ENCODE measurements at places on chromosomes 12 and 14. TPM values are rescaled to one million over a fixed set of nuclear protein-coding genes. Genes with fewer than 3 reads are reported as not detected.
A peak's percentile ranks its signal among the peaks of the same experiment; 100 is the strongest.

ASPG gene
- total RNA-seq: 18.7 TPM

NRL gene
- total RNA-seq: 1.3 TPM

ATL1 gene
- 11.3 TPM for total RNA-seq

CD163L1 gene
- 1.3 TPM for total RNA-seq

- no peaks in the 10 kb centered on the region for H3K27me3 ChIP-seq
- H3K36me3 ChIP-seq: no peaks in the 10 kb centered on the region
- peaks cover 3% of the 10 kb centered on the region for H3K4me1 ChIP-seq
These were observed 62.1 kb downstream of the WDR20 start for GRCh38 chr14:102201776-102202175.

DNA sequence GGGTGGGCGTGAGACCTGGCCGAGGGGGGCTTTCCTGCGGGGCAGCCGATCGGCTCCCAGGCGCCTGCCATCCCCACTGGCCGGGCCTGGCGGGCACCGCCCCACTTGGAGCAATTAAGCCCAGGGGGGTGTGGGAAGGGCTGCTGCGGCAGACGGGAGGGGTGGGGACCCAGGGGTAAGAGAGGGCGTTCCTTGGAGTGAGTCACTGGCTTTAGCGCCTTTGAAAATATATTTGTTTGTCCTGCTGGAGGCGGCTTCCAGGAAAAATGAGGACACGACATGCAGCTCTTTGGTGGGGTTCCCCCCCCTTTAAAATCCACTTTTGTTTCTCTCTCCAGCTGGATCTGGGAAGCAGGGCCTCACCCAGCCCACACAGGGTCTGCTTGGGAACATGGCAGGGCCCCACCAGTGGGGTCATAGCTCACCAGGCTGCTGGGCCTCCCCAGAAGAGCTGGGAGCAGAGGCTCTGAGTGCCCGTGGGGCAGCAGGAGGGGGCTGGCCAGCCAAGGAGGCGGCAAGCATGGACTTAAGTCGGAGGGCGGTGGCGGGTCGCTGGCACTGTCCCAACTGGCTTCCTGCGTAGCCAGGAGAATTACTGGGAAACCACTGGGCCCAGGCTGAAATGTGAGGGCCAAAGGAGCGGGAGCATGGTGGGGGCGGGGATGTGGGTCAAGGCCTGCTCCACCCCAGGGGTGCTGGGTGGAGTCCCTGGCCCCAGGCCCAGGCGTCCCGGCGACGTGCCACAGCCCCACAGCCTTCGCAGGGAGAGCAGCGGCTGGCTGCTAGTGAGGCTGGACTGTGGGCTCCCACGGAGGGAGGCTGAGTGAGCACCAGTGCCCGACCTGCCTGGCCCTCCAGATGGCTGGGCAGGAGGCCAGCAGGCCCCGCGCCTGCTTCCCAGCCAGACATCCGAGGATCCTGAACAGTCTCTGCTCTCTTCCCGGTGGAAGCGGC is 128.0 kb downstream of the RFLNA start:
- H3K27me3 ChIP-seq: no peaks in the 10 kb centered on the region
- peak; percentile 98 for DNase-seq
- peak overlapping the region; percentile 86 for H3K27ac ChIP-seq
- peak overlapping the region; percentile 31 for H3K4me3 ChIP-seq

- H3K27ac ChIP-seq: no peak overlapping the region
- peaks cover 1% of the 10 kb centered on the region for H3K4me1 ChIP-seq
- H3K36me3 ChIP-seq: no peaks in the 10 kb centered on the region
- no peak for DNase-seq
- no peak overlapping the region for H3K4me3 ChIP-seq
These were observed 3.0 kb upstream of the FAM234B start for GRCh38 chr12:13041224-13041623.

- no peak for DNase-seq
- H3K27ac ChIP-seq: no peak overlapping the region
- no peaks in the 10 kb centered on the region for H3K27me3 ChIP-seq
- peaks cover 4% of the 10 kb centered on the region for H3K4me1 ChIP-seq
- H3K4me3 ChIP-seq: no peak overlapping the region
These were observed 3.0 kb downstream of the SSTR1 start for GRCh38 chr14:38210587-38211216.

GRCh38 chr12:27493260-27493940 is 30.6 kb upstream of the PPFIBP1 start:
- H3K27me3 ChIP-seq: no peaks in the 10 kb centered on the region
- no peaks in the 10 kb centered on the region for H3K4me1 ChIP-seq
- H3K36me3 ChIP-seq: no peaks in the 10 kb centered on the region

GRCh38 chr12:25494926-25495325 is 58.2 kb downstream of the LMNTD1 start:
- no peak overlapping the region for H3K27ac ChIP-seq
- no peaks in the 10 kb centered on the region for H3K27me3 ChIP-seq
- H3K36me3 ChIP-seq: no peaks in the 10 kb centered on the region
- no peaks in the 10 kb centered on the region for H3K4me1 ChIP-seq

GRCh38 chr12:52606581-52607218 is 5.4 kb upstream of the KRT72 start:
- H3K27me3 ChIP-seq: no peaks in the 10 kb centered on the region
- DNase-seq: no peak
- no peak overlapping the region for H3K27ac ChIP-seq
- no peak overlapping the region for H3K4me3 ChIP-seq

- H3K36me3 ChIP-seq: no peaks in the 10 kb centered on the region
- H3K27me3 ChIP-seq: no peaks in the 10 kb centered on the region
- no peak overlapping the region for H3K4me3 ChIP-seq
- no peak for DNase-seq
- no peak overlapping the region for H3K27ac ChIP-seq
These were observed 18.4 kb upstream of the GALNT16 start for GRCh38 chr14:69241577-69241976.

- no peaks in the 10 kb centered on the region for H3K36me3 ChIP-seq
- no peak overlapping the region for H3K4me3 ChIP-seq
- H3K27ac ChIP-seq: no peak overlapping the region
- no peaks in the 10 kb centered on the region for H3K4me1 ChIP-seq
These were observed 116.8 kb upstream of the SLC38A4 start for GRCh38 chr12:46942579-46942978.

Data from ovary (tissue), 10 donors.